DMS53 (cell line): ENCODE measurements at places on chromosomes 12 and 14.

DNA sequence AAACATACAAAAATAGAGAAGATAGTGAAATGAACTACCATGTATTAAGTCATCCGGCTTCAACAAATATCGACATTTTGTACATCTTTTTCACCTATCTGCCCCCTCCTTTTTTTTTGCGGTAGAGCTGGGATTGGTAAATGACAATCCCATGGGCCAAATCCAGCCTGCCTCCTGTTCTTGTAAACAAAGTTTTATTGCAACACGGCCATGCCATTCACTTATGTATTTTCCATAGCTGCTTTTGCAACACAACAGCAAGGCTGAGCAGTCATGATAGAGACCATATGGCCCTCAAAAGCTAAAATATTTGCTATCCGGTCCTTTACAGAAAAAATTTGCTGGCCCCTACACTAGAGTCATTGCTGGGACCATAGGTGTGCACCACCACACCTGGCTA, 58.1 kb upstream of the PLEKHG3 start:
- no peak for DNase-seq

DNA sequence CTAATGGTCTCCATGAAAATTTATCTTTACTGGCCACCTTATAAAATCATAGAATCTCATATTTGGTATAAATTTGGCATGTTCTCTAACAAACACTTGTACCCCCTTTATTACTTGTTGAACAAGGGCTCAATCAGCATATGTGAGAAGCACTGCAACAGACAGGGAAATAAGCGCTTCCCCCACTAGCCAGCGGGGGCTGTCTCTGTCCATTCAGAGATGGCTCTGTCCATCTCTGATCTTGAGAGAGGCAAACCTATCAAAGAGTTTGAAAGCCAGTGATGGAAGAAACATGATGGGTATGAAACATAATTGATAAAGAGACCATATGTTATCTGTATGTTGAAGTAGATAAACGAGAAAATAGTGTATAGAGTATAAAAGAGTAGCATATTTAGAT, 326.8 kb downstream of the PDZRN4 start:
- DNase-seq = peak; percentile 58

- peak; percentile 94 for DNase-seq
Measured at GRCh38 chr12:127560041-127560478, 706.9 kb upstream of the TMEM132C start.

- DNase-seq = no peak
Measured at GRCh38 chr12:106409878-106410277, 52.3 kb downstream of the POLR3B start.

- DNase-seq = no peak
Measured at GRCh38 chr14:101828046-101828445, 66.5 kb downstream of the PPP2R5C start.

DNA sequence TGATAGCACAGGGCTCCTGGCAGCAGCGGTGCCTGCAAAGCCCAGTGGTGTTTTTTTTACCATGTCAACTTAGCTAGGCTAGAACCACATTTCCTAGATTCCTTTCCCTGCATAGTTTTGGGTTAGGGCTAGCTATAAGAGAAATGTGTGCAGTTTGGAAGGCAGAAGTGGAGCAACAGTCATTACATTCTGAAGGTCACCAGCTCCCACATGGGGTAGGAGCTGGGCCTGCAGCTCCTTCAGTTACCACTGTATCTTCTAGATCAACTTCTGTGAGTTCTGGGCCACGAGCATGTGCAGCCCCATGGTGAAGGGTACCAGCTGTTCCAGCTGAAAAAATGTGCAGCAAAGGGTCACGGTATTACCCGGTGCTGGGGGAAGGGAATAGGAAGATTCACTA, 2.3 kb upstream of the SLC25A3 start:
- DNase-seq = peak; percentile 13

GRCh38 chr12:45987340-45987727, 3.0 kb downstream of the SCAF11 start:
- no peak for DNase-seq

DNA sequence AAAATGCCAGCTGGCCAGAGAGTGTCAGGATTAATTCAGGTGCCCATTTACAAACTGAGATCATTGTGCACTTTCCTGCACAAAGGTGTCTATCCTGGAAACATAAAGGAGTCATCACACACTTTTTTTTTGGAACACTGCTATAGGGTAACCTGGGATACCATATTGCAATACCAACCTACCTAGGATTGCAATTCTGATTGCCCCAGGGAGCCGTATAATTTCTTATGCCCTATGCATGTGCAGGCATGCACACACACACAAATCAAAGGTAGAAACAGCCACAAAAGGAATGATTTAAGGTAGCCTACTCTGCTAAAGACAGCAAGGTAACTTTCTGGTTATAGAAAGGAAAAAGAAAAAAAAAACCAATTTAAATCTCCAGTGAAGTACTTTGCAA, 285.3 kb upstream of the KITLG start:
- DNase-seq = no peak

DNA sequence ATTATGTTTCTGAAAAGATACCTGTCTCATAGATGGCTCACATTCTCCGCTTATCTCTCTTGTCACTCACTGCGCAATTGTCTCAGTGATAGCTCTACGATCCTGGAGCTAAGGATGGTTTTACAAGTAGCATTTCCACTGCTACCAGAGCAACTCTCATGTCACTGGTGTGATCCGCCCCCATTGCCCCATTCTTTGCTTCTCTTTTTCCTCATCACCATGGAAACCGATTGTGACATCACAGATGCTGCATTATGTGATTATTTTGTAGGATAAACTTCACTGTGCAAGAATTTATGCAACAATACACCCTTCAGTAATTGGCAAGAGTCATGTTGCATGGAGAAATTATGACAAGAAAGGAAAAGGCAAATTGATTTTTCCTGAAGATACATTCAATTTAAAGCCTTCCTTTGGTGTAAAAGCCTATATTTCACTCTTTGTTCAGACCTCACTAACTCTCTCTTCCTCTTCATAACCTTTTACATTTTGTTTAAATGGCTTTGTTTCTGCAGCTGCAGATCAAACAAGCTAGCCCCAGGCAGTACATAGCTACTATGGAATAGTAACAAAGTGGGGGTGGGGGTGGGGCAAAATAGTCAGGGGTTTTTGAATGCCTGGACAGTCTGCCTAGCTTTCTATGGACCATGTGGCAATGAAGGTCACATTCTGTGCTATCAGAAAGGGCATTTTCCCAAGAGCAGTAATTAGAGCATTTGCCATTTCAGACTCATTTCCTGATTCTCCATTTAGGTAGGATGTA, 539.8 kb downstream of the NRXN3 start:
- no peak for DNase-seq

- no peak for DNase-seq
Measured at GRCh38 chr12:42102720-42103119, 42.0 kb downstream of the GXYLT1 start.

GRCh38 chr14:33063521-33063920, 124.8 kb downstream of the NPAS3 start:
- DNase-seq = no peak

- peak; percentile 84 for DNase-seq
Measured at GRCh38 chr12:103880299-103881142, 39.5 kb upstream of the NT5DC3 start.

- DNase-seq = peak; percentile 67
Measured at GRCh38 chr12:122730215-122731014, at the start of gene HCAR1. Gene HCAR1 (minus strand): TSS chr12:122730844. CDS start chr12:122730339, 505 bp downstream.

DNA sequence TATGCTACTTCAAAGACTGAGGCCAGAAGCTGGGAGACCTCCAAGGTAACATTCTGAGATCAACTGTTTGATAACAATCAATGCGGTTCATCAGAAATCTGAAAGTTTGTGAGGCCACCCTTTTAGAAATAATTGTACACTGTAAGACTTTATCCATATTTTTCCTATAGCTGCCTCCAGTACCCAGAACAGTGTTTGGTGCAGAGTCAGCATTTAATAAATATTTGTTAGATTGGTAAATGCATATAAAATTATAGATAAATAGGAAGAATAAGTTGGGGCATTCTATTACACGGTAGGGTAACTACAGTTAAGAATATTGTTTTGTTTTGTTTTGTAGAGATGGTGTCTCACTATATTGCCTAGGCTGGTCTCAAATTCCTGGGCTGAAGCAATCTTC, 141.4 kb downstream of the C12orf42 start:
- DNase-seq = no peak

DNA sequence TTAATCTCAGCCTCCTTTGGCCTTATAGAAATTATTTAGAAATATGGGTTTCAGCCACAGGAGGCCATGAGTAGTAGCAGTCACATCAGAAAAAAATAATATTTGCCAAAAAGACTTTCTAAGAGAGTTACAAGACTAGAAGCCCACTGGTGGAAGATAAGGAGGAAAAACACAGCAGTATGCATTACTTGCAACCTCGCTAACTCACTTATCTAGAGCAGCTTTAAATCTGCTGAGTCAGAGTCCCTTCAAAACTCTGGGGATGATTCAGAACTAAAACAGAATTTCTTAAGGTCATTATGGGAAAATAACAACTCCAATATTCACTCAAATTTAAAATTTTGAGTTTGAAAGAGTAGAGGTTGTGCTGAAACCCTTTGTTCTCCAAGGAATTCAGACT, 6.2 kb downstream of the OR4K17 start:
- no peak for DNase-seq

DNA sequence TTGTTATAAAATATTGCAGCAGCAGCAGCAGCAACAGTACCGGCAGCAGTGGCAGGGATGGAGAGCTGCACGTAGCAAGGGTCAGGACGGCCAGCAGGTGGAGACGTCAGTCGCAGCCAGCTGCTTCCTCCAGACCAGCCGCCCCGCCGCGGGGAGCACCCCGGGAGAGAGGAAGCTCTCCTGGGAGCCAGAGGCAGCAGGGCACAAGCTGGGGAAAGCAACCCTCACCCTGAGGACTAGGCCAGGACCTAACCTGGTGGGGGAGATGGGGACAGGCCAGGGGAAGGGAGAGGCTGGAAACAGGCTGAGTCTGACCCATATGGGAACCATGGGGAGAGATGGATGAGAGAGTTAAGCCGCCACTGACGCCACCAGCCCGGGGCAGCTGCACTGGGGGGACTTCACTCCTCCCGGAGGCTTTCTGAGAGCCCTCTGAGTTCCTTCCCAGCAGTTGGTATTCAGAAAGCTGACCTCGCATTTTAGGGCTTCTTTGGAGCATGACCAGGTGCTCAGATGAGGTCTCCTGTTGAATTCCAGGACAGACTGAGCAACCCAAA, 56.3 kb downstream of the SPTB start:
- DNase-seq = peak; percentile 90

DNA sequence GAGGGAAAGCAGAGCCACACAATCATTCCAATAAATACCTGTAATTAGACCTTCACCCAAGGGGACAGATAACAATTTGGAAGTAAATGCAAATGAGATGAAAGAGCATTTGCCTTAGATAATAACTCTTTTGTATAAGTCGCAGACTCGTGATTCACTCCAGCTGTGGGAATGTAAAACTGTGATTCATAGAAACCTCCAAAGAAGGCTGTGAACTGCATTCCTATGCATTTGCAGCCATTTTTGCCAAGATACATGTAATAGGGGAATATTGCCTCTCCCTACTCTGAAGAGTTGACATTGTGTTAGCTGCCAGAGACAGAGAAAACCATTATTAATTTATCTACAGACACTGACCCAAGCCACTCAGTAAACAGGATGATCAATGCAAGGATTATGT, 181.9 kb upstream of the ARHGAP5 start:
- DNase-seq = no peak

DNA sequence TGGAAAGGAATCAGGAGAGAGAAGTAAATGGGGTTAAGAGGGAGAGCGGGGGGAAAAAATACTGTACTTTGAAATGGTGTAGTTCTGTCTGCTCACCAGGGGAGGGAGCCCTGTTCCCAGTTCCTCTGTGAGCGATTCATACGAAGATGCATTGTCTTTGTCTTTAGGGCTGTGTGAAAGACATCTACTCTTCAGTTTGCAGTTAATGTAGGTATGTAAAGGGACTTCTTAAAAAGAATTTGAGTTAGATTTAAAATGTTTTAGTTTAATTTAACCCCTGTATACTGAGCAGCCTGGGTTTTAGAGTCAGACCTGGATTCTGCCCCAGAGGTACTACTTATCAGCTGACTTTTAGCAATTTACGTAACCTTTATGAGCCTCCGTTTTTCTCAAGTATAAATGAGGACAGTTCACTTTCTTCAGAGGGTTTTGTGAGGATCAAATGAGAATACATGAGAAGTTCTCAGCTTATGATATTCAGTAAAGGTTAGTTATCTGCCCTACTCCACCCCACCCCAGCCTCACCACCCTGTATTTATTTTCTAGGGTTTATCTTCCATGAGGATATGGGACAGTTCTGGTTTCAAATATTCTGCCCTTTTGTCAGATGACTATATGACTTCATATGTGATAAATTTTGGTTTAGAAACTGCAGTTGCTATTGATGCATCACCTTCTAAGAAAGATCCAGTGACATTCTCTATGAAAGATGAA, 82.5 kb upstream of the EVL start:
- DNase-seq = peak; percentile 73

DNA sequence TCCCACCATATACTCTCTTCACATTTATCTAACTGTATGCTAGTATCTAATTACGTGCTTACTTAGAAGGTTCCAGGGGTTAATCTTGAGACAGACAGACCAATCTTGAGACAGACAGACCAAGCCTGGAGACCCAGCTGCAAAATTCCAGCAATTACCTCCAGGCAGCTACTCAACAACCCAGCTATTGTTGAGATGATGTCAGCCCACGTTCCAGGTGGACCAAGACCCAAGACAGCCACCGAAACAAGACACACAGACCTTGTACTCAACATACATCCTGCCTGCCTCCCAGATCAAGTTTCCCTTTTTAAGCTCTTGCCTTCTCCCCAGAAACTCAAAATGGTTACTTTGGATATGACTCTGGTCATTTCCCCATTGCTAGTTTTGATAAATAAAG, 64.9 kb upstream of the VASH1 start:
- DNase-seq = no peak

- DNase-seq = no peak
Measured at GRCh38 chr12:116603546-116604177, 44.5 kb downstream of the MAP1LC3B2 start.
